ENCODE measurements at places on chromosomes 2 and 18.
A peak's percentile ranks its signal among the peaks of the same experiment; 100 is the strongest.

- DNase-seq, result no peak
These were observed 57.8 kb downstream of the PKDCC start for GRCh38 chr2:42105330-42106256.

GRCh38 chr18:78240627-78241252, 738.9 kb upstream of the SALL3 start:
- no peak for DNase-seq

DNA sequence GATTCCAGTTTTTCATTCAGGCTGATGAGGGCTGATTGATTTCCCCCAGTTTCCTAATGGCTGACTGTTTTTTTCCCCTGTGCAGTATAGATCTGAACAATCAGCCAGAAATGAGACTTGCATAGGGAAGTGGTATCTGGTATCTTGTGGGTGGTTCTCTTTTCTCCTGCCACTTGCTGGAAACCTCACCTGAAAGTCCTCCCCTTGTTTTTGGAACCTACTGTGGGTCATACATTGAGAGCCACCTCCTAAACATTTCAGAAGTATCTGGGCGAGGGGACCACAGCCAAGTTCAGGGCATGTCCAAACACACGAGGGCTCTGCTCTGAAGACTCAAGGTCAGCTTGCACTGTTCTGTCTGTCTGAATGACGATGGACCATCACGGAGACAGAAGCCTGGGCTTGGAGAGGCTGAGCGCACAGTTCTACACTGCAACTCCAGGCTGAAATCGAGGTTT, 19.3 kb downstream of the ALPK2 start:
- no peak for DNase-seq

DNA sequence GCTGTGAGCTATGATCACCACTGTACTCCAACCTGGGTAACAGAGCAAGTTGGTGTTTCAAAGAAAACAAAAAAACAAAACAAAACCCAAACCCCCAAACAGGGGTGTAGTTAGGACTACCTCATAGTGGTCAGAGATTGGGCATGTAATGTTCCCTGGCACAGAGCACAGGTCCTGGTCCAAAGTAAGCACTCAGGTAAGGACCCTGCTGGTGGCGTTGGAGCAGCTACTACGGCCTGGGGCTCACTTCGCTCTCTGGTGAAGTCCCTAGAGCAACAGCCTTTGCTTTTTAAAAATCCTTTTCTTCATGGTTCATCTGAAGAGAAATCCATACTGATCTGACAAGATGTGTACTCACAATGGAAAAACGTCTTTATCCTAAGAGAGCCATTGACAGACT, 130.4 kb downstream of the ZNF236 start:
- DNase-seq, result no peak

DNA sequence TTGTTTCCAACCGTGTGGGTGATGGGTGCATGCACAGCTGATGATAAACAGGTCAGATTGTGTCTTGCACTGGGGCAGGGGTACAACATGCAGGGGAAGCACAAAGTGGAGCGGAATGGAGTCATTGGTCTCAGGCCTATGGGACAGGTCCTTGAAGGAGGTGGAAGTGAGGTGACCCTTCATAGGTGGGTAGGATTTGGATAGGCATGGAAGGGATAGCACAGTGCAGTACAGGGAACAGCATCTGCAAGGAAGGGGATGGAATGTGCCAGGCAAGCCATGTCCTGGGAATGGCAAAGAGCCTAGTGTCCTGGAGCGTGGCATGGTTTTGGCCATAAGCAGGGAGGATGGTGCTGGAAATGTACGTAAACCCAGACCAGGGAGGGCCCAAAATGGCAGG, 143.9 kb downstream of the CAPN13 start:
- DNase-seq, result no peak

- DNase-seq, result no peak
These were observed 22.7 kb upstream of the DSC1 start for GRCh38 chr18:31185186-31185950.

DNA sequence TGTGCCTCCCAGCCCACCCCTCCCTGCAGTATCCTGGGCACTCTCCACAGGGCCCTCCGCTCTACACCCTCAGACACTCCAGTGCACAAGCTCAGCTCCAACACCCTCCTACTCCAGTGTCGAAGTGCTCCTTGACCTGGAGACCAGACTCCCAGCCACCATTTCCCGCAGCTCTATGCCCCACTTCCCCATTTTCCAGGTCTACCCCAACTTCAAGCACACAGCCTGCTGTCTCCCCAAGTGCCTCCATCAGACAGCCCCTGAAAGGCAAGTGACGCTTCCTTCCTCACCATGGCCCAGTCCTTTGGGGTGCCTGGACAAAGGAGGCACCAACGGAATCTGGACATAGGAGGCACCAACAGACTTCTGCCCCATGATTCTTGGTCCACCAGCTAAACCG, 7.2 kb downstream of the PASK start:
- DNase-seq, result no peak

DNA sequence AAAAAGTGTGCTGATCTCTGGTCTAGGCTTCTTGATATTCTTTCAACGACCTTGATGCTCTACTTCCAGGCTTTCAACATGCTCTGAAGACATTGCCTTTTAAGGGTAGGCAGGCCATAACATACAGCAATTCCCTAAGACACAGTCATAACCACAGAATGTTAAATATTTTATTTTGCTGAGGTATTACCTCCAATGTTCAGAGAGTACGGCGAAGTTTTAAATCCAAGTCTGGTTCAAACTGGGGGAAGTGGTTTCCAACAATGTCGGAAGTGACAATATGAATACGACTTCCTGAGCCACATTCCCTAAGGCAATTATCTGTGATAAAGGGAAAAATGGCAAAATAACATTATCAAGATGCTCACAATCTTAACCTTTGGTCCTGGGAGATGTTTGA, 1077.9 kb upstream of the PIK3C3 start:
- peak; percentile 47 for DNase-seq

- DNase-seq, result no peak
These were observed 1.8 kb upstream of the CCBE1 start for GRCh38 chr18:59699061-59699460.

DNA sequence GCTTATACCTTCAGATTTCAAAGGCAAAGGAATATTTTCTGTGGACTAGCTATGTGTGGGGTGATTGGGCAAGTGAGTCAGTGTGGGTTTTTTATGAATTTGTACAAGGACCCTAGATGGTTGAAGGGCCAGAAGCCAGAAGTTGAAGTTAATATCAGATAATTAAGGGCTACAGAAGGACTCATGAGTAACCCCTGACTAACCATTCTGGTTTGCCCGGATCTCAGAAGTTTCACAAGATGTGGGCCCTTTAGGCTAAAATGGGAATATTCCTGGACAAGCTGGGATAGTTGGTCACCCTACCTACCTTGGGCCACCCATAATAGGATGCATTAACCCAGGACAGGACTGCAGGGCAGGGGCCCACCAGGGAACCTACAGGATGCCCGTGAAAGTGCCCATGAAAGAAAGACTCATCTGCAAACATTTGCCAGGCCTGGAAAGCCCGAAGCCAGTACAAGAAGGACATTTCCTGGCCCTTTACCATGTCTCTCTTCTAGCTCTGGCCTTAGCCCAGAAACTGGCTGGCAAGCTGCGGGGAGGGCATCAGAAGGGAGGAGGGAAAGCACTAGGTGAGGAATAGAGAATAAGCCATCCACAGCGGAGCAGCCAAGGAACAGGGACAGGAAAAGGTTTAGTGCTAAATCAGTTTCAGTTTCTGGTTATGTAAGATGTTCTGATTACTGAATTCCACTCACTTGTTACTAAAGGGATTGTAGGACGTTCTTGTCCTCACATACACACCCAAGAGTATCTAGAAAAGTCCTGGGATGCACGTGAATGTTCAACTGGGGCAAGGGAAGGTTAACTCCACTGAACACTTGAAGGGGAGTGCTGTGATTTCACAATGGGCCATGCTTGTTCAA, 33.6 kb downstream of the GCG start:
- DNase-seq, result peak; percentile 65

DNA sequence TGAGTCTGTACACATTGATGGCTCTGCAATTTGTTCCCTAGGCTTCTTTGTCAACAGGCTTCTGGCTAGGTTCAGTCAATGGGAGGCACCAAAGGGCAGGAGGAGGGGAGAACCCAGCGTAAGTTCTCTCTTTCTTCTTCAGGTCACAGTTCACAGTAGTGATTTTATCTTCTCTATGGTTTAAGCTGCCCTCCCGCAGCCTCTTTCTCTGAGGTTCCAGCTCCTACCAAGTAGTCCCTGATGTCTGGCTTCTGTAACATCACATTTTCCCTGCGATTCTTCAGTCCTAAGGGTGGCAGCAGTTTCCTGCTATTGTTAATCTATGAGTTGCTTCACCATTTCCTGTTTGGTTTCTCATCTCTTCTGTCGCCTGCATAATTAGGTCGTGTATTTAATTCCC, 107.4 kb downstream of the CPO start:
- peak; percentile 32 for DNase-seq

DNA sequence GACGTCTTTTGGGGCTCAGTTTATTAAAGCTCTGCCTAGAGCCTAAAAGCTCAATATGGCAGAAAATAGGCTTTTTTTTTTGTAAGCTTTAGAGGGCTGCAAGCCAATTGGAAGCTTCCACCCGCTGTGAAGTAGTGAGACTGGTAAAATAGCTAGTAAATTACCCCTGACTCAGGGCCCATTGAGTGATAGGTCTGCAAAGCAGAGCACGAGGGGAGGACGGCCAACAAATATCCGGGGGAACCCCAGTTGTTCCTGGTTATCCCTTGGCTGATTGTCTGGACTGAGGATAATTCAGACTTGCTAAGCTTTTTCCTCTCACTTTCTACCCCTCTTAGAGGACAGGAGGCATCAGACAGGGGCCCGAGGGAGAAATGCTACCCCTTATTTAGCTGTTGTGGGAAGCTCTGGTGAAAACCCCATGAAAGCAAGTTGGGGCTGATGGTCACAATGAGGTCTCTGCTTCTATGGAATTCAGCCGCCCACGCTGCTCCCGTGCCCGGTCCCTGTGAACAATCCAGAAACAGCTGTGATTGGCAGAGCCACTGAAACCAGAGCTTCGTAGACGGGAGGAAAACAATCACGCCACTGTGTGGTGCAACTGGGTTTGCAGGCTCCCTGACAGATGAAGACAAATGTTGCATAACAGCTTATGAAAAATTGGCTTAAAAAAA, 141.9 kb upstream of the LGALSL start:
- DNase-seq, result peak; percentile 92

DNA sequence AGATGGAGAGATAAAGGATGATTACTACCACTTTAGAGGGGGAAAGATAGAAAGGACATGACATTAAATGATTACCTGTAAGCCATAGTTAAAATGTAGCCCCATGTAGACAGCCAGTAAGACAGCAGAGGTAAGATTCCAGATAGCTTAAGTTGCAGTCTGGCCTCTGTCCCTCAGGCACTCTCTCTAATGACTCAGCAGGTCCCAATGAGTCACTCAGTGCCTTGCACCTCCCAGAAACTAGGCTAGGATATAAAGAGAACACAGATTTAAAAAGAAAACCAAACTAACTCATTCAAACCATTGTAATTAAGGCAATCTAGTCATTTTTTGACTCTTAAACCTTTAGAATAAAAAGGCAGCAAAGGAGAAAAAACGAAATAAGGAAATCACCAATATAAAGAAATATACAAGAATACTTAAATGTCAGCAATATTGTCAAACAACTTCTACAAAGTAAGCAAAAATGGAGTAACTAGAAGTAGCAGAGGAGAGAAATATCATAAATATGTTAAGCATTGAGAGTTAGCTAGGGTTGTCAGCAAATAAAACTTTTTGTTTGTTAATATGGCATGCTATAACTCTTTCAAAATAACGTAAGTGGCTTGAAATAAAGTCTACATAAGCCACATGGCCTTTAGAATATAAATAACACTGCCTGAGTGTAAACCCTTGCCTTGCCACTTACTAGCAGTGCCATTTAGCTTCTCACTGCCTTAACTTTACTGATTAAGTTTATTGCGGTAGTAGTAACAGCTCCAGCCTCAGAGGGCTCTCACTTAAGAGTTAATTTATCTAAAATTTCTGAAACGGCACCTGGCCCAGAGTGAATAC, 48.5 kb downstream of the SOCS6 start:
- DNase-seq, result peak; percentile 88
